HFF-Myc (cell line): ENCODE measurements at places on chromosomes 3 and 15.

DNA sequence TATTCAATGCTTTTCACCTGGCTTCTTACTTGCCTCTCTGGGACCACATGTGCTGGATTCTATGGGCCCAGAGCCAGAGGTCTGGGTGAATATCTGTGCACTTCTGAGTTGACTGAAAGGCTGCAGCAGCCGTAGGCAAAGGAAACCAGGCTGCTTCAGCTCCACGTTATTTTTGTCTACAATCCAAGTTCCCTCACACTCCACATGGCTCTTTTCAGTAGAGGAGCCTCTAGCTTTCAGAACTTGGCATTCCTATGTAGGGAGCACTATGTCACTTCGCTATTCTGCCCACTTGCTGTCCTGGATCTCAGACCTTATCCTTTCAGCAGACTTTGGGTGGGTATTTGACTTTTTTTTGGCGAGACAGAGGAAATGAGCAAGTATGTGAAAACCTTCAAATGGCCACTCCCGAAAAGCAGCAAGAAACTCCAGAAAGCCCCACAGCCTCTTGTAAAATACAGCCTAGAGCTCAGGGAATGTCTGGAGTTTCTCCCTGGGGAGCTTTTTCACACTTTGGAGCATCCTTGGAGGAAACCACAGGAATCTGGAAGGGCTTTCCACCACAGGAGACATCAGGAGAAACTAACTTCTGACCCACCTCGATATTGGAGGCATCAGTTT, 80.9 kb downstream of the DUT start:
- no peak for DNase-seq

DNA sequence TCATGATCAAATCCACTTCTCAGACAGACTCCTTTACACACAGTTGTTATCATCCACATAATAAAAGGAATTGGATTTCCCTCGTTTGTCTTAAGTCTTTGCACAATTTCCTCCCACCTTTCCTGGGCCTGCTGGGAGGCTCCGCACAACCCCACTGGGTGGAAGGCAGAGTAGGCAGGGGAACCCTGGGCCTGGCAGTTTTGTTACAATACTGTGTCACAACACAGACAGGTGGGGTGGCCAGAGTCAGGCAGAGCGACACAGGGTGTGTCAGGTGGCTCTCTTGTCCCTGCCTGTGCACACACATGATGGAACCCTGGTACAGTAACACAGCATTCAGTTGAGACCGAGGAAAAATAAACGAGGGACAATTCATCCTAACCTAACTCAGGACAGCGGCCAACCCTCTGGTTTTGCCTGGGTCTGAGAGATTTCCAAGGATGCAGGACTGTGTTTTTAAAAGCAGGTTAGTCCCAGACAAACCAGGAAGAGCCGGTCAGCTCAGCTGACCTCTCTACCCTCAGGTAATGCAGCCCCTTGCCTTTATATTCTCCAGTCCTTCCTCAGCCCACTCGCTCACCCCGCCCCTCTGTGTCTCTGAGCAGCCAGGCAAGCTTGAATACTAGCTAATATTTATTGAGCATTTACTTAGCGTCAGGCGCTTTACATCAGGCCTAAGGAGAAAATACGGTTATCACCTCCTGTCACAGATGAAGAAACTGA, 8.8 kb upstream of the FAM174B start:
- no peak for DNase-seq

DNA sequence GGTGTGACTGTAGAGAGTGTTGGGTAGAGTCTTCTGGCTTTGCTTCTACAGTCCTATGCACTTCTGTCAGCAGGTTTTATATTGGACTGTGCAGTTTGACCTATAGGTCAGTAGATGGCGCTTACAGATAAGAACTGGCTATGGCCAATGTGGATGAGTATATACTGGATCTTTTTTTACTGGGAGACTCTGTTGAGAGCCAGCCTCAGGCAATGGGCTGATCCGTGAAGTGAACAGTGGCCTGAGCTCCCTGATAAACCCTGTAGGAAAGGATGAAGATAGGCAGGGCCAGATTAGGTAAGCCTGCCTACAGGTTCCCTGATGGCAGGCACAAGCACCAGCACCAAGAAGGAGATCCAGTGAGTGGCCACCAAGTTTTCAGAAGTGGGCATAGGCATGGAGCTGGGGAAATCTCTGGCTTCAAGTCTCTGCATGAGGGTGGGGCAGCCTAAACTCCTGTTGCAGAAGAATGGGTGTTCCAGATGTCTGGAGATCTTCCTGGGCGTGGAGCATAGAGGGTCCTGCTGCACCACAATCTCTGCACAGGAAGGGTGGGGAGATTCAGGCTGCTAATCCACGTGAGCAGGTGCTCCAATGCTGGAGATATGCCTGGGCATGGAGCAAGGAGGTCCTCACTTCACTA, 326.0 kb upstream of the SGO1 start:
- peak; percentile 60 for DNase-seq

- no peak for DNase-seq
These were observed 858.9 kb upstream of the CFAP20DC start for GRCh38 chr3:59908701-59909100.

GRCh38 chr3:190003681-190004123, 117.0 kb downstream of the P3H2 start:
- peak; percentile 61 for DNase-seq

- no peak for DNase-seq
These were observed 39.9 kb downstream of the SFMBT1 start for GRCh38 chr3:53005854-53006513.

DNA sequence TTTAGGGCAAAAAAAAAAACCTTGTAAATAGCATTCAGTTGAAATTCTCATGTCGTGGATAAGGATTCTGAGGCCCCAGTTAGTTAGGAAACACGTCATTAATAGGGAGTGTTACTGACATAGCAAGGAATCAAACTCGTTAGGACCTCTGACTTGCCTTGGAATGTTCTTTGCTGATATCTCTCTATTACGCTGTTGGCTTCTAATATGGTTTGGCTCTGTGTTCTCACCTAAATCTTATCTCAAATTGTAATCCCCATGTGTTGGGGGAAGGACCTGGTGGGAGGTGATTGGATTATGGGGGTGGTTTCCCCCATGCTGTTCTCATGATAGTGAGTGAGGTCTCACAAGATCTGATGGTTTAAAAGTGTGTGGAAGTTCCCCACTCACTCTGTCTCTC, 40.3 kb downstream of the CHL1 start:
- no peak for DNase-seq

DNA sequence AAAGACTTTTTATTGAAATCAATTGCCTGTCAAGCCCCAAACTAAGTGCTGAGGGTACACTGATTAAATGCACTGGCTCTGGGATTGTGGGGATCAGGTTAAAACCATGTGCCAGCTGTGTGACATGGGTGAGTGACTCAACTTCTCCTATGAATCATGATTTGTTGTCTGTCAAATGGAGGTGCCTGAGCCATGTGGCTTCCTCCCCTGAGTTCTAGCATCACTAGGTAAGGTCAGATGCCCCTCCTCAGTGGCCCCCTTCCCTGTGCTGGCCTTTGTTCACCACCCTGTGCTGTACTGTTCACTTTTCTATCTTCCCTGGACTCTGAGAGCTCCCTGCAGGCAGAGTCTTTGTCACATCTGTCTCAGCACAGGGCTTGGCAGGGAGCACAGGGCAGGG, 43.6 kb upstream of the ATP2B2 start:
- no peak for DNase-seq

GRCh38 chr3:117473981-117474538, 764.5 kb downstream of the TUSC7 start:
- DNase-seq = no peak

DNA sequence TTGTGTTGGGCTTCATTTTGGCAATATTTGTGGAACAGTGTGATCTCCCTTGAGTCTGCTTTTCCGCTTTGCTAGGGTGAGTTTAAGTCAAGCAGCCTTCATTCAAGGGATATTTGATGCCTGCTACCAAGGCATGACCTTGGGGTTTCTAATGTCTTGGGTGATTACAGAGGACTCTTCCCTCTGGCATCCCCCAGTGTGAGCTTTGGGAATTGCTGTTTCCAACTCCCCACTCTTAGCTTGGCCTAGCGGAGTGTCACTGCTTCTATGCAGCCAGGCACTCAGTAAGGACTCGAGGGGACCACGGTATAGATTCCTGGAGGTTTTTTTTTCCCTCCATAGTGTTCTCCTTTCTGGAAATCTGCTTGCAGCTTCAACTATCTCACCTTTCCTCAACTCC, 21.1 kb downstream of the GCNT3 start:
- no peak for DNase-seq

DNA sequence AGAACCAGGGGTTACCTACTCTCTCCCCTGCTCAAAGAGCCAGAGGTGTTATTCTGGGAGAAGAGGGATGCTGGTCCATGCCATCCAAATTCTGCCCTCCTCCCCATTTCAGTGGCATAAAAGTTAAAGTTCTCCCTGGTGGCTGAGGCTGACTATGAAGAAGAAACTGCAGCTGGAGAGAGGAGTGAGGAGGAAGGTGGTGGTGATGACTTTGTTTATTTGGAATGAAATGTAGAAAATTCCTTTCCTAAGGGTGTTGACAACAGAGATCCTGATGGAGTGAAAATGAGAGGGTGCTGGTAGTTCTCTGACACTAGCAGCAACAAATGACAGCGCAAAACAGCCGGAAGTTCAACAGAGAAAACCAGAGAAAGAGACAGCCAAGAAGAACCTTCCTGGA, 100.4 kb downstream of the PCCB start:
- no peak for DNase-seq
